Activated CD4-positive, alpha-beta T cell treated with anti-CD3 and anti-CD28 coated beads, Interleukin-2, amount 10 ng/mL, durations not matched to agents 7 days and 5 days (primary cell): ENCODE measurements at places on chromosomes 7 and 10.

DNA sequence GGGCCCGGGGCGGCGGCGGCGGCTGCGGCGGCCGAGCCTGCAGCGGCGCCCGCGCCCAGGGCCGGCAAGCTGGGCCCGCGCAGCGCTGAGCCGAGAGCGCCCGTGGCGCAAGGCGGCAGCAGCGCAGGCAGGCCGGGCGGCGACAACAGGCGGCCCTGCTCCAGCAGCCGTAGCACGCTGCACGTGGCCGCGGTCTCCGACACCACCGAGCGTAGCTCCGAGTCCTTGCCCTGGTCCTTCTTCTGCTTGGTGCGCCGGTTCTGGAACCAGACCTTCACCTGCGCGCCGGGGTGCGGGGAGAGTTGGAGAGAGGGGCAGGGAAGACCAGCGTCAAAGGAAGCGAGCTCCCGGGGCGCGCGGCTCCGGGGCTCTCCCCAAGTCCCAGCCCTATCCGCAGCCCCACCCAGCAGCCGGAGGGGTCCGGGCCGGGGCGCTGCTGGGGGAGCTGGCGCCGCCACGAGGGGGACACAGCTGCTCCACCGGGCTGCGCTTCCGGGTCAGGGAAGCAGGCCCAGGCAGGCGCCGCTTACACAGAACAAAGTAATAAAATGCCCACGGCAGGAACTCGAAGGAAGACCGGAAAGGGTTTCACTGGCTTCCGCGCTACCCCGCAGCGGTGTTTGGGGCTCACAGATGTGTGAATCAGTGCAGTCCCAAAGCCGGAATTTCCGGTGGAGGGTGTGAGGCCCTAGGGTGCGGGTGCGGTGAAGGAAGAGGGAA is 3.6 kb downstream of the VAX1 start:
- DNase-seq = no peak

- no peak for DNase-seq
Measured at GRCh38 chr7:45007106-45007505, 7.1 kb downstream of the CCM2 start.

DNA sequence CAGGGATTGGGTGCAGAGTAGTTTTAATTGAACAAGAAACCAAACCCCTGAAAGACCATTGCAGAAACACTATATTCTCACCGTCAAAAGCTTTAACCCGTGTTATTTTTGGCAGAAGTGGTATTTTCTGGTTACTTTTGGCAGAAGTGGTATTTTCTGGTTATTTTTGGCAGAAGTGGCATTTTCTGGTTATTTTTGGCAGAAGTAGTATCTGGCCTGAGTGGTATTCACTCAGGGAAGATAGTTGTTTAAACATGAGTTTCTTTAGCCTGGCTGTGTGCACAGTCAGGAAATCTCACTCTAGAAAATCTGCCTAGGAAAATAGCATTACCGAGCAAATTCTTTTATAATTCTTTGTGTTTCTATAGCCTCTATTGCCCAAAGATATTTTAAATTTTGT is 322.7 kb downstream of the GFRA1 start:
- no peak for DNase-seq

DNA sequence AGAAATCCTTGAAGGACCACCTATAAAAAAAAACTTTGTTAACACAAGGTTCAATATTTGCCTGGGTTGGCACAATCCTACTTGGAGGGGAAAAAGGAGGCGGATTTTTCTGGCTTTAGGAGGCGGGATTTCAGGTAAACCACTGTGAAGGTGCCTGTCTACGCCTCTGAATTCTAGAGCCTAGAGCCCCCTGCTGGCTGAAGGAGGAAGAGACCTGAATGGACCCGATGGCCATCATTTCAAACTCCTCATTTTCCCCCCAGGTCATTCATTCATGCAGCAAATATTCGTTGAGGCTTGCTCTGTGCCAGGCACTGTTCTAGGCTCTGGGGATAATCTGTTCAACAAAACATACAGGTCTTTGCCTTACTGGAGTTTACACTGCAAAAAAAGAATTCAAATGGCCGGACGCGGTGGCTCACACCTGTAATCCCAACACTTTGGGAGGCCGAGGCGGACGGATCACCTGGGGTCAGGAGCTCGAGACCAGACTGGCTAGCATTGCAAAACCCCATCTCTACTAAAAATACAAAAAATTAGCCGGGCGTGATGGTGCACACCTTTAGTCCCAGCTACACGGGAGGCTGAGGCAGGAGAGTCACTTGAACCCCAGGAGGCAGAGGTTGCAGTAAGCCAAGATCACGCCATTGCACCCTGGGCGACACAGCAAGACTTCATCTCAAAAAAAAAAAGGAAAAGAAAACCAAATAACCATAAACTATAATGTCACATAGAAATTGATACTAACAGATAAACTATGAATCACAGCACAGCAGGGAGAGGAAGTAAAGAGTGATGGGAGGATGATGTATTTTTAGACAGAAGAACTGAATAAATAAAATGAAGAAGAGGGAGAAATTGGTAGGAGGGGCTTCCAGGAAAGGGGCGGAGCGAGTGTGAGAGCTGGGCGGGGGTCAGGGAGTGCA is 90.1 kb upstream of the NFE2L3 start:
- peak; percentile 76 for DNase-seq

DNA sequence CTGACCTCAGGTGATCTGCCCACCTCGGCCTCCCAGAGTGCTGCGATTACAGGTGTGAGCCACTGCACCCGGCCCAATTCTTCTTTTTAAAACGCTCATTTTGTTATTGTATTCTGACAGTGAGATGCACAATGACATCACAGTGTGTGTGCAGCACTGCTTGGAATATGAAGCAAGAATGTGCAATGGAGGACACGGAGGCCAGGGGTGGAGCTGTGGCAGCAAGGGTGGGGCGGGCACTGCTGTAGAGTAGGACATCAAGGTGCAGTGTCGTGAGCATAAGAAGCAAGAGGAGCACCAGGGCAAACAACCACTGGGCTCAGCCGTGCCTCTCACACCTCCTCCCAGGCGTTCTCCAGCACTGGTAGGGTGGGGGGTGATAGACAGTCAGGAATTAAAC is 26.8 kb upstream of the GRID1 start:
- no peak for DNase-seq

GRCh38 chr10:97169911-97170693 is 15.7 kb downstream of the SLIT1 start:
- no peak for DNase-seq
